ENCODE measurements at places on chromosomes 5 and 9. TPM values are rescaled to one million over a fixed set of nuclear protein-coding genes. Genes with fewer than 3 reads are reported as not detected.

GRCh38 chr5:139063664-139064054, 134.5 kb downstream of the SIL1 start:
- no peak for DNase-seq

DNA sequence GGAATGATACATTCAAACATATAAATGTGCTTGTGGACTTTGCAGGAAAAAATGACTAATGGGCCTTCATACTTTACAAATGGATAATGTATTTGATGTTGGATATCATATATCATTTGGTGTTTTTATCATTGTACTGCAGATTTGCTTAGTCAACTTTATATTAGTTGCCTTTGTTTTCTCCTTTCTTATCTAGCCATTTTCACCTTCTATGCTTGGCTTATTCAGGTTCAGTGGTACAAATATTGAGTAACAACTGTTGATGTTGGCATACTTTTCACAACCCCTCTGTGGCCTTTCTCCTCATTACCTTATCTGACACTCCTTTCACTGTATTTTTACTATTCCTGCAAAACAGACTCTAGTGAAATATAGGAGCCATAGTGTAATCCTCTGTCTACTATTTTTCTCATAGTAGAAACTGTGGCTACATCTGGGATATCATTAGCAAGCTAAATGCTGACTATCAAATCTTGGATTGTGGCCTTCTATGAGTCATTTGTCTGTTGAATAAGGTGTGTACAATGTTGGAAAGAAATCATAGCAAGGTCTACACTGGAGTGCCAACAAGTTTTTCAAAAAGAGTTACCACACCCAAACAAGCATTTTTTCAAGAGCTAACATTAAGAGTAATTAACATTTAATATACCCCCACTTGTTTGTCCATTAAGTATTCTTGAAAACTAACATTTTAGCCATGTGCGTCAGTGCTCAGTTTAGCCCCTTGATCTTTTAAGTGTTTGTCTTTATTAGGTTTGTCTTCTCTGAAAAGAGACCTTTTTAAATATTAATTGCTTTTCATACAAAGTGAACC, 330.1 kb downstream of the ADGRV1 start:
- no peak for DNase-seq

GRCh38 chr5:142277796-142278195, 47.0 kb downstream of the SPRY4 start:
- no peak for DNase-seq

GRCh38 chr5:123875561-123876275, 363.7 kb downstream of the CSNK1G3 start:
- DNase-seq, result peak; percentile 27

DNA sequence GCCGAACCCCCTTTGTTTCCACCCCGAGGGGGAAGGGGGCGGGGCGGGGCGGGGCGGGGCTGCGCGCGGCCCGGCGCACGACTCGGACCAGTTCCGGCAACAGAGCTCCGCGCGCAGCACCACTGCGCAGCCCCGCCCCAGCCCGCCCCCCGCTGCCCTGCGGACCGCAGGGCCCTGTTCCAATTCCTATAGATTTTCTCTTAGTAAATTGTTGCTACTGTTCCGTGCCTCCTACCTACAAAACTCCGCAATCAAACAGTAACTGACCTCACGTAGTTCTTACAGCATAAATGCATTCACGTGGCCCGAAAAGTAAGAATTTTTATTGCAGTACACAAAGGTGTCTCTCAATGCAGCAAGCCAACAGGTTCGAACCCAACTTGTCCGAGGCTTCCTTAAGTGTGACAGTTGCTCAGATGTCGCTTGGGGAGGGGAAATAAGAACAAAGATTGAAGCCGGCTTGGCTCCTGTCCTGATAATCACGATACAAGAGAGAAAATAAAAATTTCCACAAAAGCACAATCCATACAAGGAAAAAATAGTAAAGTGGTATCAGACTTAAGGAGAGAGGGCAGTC, 1.2 kb upstream of the RNF38 start:
- DNase-seq, result peak; percentile 74

DNA sequence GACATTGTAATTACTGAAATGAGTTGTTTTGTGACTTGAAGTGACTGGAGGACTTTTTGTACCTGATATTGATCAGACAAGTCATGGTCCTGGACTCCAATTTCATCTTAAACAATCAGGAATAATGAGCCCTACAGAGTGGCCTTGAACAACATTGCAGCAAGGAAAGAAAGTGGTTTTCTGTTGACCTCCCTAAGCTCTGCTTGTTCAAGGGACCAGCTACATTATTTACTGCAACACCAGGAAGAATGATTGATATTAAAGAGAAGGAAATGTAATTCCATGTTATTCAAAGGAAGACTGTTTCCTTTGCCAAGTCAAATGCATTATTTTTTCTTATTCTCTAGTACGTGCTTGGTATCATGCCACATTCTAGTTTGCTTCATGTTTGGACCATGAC, 22.6 kb downstream of the ENTREP1 start:
- DNase-seq, result no peak

- no peak for DNase-seq
These were observed 282.6 kb downstream of the IRX1 start for GRCh38 chr5:3878267-3878666.

DNA sequence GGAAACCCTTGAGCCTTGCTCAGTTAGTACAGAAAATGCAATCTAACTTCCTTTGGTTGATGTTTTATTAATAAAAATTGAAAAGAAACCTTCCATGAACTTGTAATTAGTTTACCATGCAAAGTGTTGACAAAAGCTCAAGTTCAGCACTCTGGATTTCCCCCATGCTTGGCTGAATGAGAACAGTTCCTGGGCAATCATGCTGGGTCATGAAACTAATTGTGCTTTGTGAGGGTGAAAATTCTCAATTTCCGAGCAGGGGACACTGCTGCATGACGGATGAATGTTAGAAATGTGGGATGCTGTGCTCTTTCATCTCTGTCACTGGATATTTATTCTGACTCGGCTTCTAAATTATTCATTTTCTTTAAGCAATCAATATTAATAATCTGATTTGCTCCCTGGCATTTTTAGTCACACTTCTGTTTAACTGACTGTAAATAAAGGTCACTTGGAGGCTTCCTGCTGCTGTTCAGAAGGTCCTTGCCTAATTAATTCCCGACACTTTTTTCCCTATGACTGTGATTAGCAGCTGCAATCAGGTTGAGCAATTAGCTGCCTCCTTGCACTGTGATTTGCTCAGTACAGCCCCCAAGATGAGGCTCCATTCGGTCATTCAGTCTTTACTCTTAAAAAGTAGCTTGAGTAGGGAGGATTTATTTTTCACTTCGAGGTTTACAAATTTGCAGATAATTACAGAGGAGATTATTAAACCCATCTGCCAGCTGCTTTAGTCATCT, 678.1 kb upstream of the ZNF608 start:
- no peak for DNase-seq

DNA sequence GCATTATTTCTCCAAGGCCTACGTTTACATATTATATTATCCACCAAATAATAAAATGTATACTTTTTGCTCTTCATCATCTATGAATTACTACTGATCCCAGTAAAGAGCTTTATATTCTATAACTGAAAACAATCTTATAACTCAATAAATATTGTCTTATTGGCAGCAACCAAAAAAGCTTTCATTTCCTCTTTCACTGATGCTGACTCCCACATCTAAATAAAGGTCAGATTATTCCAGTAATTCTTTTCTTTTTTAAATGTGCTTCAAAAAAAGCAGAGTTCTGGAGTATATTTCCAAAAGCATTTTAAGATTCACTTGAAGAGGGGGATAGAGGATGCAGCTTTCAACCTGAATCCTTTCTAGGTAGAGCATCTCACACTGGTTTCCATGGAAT, 75.3 kb upstream of the NR4A3 start:
- no peak for DNase-seq

- DNase-seq, result no peak
These were observed 6.1 kb downstream of the AFAP1L1 start for GRCh38 chr5:149277801-149278200.

DNA sequence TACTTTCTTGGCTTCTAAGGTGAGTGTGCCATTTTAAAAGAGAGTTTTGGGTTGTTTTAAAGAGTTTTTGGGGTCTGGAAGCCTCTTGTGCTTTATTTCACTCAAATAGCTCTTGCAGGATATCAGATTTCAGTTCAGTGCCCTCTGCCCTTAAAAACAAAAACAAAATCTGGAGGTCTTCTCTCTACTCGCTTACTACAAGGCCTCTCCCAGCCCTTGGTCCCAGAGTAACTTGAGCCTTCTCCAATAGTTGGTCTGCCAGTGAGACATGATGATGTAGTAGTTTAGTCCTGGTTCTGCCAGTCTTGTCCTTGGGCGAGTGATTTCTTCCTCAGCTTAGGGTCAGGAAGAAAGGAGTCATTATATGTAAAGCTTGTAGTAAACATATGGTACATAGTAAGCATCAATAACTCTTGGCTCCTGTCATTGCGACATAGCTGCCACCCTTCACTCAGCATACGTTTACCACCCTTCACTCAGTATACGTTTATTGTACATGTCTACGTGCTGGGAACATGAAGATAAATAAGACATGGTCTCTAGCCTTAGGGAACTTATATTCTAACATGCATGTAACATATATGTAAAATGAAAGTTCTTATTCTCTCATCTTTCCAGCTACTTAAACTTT, 147.6 kb downstream of the MAN2A1 start:
- no peak for DNase-seq

DNA sequence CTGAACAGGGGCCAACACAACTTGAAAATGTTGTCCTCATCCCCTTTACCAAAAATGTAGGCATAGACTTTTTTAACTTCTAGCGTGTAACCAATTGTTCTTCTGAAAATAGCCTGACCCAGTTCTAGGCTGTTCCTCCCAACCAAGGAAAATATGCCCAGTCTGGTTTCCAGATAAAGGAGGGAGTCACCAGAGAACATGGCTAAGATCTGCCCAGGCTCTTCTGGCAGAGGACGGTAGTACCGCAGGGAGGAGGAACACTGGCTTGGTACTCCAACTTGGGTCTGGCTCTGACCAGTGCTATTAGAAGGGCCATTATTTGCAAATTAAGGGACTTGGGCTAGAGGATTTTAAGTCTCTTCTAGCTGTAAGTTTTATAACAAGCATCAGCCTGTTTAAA, 63.1 kb downstream of the GRAMD2B start:
- DNase-seq, result no peak

DNA sequence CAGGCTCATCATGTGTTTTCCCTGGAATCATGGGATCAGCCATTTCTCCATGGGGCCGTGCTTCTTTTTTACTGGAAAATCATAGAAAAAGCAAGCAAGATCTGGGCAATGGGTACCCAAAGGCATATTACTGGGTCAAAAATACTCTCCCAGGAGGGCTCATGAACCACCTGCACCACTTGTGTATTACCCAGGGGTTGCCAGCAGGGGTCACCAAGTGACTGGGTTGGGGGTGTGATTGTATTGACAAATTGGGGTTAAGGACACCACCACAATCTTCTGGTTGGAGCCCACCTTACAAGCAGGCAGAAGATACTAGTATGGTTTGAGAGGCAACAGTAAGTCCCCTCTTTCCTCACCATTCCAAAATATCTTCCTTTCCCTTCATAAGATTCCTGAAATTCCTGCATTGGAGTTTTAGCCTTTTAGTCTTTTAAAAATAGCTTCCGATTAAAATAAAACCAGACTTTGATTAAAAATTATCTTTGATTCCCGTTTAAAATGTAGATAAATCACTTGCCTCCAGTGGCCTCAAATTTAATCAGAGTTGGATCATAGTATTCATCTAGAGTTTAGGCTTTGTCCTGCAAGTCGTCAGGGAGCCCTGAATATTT, 603.3 kb downstream of the KIF4B start:
- no peak for DNase-seq

DNA sequence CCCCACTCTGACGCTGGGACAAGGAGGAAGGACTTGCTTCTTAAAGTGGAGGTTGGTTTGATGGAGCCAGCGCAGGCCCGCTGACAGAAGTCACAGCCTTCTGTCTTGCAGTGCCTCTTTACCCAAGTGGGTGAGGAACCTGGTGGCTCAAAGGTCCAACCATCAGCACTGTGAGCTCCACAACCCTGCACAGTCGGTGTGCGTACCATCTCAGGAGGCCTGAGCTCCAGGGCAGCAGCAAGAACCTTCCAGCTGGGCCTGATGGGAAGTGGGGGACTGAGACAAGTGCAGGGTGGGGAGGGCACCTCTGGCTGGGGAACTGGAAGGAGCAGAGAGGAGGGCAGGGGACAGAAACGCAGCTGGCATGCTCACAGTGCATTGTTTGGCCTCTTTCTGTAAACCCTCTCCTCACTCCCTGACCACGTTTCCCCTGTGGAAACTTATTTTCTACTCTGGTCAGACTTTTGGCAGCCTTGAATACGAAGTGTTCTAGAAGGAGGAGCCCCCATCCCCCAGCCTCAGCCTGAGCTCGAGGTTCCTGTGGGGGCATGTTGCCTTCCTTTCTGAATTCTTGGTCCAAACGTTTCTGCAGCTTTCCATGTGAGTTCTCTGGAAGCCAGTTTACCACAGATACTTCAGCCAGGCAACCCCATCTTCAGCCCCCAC, 178.5 kb upstream of the PITX1 start:
- DNase-seq, result no peak

DNA sequence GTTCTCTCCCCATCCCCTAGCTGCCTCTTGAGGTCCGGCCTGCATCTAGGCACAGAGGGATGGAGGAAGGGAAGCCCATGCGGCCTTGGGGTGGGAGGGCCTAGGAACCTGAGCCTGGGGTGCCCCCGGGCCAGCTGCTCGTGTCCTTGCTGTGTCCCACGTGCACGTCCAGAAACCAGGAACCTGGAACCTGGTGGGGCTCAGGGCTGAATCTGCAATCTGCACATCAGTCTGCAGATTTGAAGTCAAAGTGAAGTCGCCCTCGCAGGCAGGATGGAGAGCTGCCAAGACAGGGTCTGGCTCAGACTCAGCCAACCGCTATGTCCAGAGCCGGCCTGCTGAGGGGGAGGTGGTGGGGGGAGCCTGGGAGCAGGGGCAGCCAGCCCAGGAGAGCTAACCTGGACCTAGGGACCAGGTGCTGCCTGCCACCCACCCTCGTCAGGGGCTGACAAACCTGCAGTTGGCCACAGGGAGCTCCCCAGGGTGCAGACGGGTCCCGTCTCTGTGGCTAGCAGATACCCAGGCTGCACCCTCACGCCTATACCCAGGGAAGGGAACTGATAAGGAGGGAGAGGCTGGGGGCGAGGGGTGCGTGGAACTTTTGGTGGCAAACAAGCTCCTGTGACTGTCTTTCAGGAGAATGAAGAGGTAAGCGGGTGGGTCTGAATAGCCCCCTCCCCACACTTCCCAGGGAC, 103.5 kb upstream of the SIMC1 start:
- DNase-seq, result no peak

DNA sequence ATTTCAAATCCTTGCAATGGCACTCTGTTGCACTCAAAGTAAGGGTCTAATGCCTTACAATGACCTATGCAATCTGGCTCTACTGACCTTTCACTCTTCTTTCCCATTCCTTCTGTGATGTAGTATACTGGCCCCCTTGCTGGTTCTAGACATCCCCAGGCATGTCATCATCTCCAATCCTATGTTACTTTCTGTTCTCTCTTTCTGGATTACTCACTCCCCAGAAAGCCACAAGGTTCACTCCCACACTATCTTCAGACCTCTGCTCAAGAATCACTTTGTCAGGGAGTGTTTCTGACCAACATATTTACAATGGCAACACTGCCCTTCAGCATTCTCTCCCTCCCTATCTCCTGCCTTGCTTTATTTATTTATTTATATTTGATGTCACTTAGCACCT, 802.2 kb upstream of the WWC1 start:
- peak; percentile 23 for DNase-seq

- DNase-seq, result no peak
These were observed 22.0 kb upstream of the GTF3C5 start for GRCh38 chr9:133008824-133009223.

UCK1 gene
- total RNA-seq, result 19.6 TPM

SLC34A3 gene
- total RNA-seq, result not detected

RLN2 gene
- total RNA-seq, result 0.29 TPM

CCNO gene
- total RNA-seq, result 2.6 TPM

PPP2R2B gene
- not detected for total RNA-seq

PRDM9 gene
- total RNA-seq, result not detected

PPIP5K2 gene
- total RNA-seq, result 63.3 TPM

MSX2 gene
- 3.8 TPM for total RNA-seq

TMEM232 gene
- total RNA-seq, result 0.24 TPM
